ENCODE measurements at places on chromosomes 6 and 20.

DNA sequence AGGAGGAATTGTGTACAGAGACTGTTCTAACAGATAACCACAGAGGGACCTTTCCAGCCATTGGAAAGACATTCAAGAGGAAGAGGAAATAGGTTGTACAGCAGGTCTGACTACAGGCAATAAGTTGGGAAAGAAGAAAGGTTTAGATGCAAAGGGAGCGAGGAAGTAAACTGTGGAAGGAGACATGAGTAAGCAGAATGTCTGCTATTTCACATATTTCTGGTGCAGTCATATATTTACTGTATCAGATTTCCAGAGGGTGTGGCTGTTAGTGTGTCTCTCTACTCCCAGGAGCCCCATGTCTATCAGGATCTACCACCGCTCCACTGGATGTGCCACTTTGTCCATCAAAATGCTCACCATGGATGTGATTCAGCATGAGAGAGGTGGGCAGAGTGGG is 25.9 kb downstream of the MRS2 start:
- DNase-seq, result no peak

DNA sequence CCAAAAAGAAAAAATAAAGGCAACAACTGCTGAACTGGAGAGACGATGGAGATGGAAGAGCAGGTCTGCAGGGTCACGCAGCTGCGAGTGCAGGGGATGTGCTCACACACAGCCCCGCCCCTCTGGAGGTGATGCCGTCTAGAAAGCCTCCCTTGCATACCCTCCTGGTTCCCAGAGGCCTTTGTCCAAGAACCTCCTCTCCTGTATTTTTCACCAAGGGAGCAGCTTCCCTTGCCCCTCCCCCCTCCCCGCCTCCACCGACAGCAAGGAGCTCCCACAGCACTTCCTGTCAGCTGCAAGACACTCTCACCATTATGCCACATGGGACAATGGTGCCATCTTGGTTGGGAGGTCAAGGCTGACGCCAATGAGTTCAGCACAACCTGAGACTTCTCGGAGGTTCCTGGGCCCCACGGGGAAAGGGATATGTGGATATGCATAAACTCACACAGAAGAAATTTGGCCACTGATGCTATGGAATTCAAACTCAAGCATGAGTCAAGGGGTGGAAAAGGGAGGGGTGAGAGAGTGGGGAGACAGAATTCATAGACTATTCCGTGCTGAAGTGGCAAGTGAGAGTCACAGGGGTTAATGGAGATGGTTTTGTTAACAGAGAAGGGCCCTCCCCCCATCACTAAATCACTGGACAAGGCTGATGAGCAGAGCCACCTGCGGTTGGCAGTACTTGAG is 132.9 kb downstream of the SCML4 start:
- no peak for DNase-seq

DNA sequence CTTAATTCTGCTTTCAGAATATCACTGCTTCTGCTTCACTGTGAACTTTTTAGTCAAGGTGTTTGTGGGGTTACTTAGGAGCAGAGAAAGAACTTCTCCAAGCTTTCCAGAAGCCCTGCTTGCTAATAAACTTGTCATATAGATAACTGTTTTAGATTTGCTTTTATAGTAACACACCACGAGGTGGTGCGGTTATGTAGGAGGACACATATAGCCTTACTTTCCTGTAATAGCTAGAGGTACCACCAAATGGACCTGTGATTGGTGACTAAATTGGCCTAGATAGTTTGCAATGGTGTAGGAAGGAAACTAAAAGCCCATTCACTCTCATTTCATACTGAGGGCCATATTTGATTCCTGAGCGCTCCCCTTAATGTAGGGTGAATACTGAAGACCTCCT is 52.3 kb upstream of the BCLAF1 start:
- no peak for DNase-seq

- DNase-seq, result no peak
These were observed 108.7 kb upstream of the CNKSR3 start for GRCh38 chr6:154619146-154619545.

GRCh38 chr20:9227896-9228615 is 159.2 kb downstream of the PLCB4 start:
- DNase-seq, result no peak

DNA sequence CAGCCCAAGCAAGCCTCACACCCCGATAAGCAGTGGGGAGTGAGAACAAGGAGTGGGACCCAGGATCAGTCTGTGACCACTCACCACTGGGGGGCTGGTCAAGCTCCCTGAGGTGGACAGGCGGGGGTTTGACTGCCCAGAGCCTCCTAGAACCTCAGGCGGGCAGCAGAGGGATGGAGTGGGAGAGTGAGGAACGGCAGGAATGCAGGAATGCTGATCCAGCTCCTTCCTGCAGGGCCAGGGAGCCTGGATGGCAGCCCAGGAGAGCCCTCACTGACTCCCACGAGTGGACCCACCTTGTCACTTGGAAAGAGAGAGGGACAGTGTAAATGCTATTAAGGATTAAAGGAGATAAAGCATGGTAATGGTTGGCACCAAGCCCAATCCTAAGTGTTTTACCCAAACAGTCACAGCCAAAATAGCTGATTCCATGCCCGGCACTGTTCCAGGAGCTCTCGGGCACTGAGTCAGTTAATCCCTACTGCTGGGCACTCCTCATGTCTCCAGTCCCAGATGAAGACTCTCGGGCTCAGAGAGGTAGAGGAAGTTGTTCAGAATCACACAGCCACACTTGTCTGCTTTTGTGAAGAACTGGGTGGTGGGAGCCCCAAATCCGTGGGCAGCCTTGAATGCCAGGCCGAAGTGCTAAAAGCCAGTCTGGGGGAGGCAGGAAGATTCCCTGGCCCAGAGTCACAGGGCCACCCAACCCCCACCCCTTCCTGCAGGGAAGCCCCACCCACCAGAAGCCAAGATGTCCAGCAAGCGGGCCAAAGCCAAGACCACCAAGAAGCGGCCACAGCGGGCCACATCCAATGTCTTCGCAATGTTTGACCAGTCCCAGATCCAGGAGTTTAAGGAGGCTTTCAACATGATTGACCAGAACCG is 3.1 kb downstream of the MYL9 start:
- DNase-seq, result no peak

GRCh38 chr6:44667226-44667625 is 279.7 kb downstream of the CDC5L start:
- no peak for DNase-seq

GRCh38 chr20:51120868-51121267 is 98.0 kb upstream of the KCNG1 start:
- DNase-seq, result no peak

- DNase-seq, result no peak
These were observed 146.7 kb upstream of the ATXN1 start for GRCh38 chr6:16907991-16908390.

DNA sequence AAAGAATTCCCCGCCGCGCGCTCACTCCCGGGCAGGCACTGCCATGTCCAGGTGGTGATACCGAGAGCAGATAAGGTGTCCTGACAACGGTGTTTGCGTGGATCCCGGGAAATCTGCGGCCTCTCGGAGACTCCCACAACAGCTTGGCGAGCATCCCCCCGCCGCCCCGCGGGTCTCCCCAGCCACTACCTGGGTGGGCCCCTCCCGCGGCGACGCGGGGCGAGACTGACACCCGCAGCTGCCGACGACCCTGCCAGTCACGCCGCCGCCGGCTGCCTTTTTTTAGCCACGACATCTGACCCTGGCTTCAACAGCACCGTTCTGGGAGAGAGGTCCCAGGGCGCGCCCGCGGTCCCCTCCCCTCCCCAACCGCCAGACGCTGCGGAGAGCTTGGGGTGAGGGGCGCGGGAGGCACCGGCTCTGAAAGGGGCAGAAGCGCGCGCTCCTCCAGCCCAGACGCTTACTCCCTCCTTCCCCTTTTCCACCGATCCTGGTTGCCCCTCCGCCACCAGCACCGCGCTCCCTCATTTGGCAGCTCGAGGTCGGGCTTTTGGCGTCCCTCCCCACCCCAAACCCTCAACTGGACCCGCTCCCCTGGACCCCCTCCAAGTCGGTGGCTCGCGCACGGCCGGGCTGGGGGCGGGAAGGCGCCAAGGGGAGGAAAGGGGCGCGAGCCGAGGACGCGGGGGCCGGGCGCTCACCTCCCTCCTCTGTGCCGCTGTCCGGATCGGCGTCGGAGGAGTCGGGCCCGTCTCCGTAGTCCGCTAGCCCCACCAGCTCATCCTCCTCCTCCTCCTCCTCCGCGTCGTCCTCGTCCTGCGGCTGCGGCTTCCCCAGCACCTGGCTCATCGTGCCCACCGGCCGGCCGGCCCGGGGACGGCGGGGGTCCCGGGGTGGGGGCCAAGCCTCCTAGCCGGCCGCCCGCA is 665 bp downstream of the RRAGD start:
- peak; percentile 15 for DNase-seq

- DNase-seq, result no peak
These were observed 637.6 kb downstream of the RNF144B start for GRCh38 chr6:19024737-19025136.

DNA sequence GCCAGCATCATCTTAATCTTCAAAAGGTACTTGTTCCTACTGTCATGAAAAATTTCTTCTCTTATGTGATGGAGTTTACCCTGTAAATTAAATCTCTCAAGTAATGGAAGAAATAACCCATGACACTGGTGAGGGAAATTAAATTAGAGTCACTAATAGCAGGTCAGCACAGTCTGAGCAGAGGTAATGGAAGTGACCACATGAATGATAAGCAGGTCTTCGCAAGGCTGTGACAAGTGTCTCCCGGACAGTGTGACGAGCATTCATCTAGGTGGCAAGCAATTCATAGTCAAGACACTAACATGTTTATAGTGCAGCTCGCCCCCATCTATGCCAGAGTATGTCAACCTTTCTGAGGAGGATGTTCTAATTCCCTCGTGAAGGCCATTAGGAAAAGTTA is 249.2 kb downstream of the FRK start:
- no peak for DNase-seq

DNA sequence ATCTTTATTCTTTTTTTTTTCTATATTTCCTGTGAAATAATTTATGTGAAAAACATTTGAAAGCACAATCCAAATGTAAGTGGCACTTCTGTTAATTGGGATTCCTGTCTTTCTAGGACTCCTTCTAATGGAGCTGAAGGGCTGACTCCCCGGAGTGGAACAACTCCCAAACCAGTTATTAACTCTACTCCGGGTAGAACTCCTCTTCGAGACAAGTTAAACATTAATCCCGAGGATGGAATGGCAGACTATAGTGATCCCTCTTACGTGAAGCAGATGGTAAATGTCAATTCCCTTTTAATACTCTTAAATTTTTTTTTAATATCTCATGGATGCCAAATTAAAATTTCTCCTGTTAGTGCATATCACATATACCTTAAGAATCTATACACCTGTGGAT is 35.0 kb downstream of the CDC5L start:
- DNase-seq, result no peak

GRCh38 chr6:111482188-111482958 is 645 bp downstream of the REV3L start:
- DNase-seq, result peak; percentile 37

- no peak for DNase-seq
These were observed 647.7 kb upstream of the NRSN1 start for GRCh38 chr6:23478312-23478711.

- DNase-seq, result no peak
These were observed 190.9 kb upstream of the SLC24A3 start for GRCh38 chr20:19021406-19022117.

DNA sequence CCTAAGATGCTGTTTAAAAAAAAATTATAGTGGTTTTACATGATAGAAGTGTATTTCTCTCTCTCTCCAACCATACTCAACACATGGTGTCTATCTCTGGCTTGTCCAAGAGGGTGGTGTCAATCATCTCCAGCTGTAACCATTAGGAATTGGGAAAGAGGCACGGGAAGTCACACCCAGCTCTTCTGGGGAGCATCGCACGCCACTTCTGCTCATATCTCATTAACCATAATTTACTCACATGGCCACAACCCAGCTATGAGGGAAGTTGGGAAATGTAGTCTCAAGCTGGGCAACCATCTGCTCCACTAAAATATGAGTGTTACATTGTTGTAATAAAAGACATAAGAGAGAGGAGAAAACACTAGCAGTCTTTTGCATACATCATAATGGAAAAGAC is 30.4 kb upstream of the TSHZ2 start:
- no peak for DNase-seq

Data from T-helper 9 cell (primary cell).